ENCODE measurements at places on chromosomes 5 and 9. TPM values are rescaled to one million over a fixed set of nuclear protein-coding genes. Genes with fewer than 3 reads are reported as not detected.

PCDHB11 gene
- 3.3 TPM for total RNA-seq

EIF4EBP3 gene
- 4.8 TPM for total RNA-seq

ATG12 gene
- 45.9 TPM for total RNA-seq

HAVCR2 gene
- 0.10 TPM for total RNA-seq

LOX gene
- total RNA-seq: 0.90 TPM

TPPP gene
- 3.6 TPM for total RNA-seq

TMEM174 gene
- total RNA-seq: not detected

PRUNE2 gene
- total RNA-seq: 3.3 TPM

FYB1 gene
- 0.33 TPM for total RNA-seq

GEMIN5 gene
- total RNA-seq: 13.8 TPM

LTC4S gene
- 4.0 TPM for total RNA-seq

DPM2 gene
- 56.3 TPM for total RNA-seq

NEK6 gene
- total RNA-seq: 4.6 TPM

SPINK6 gene
- not detected for total RNA-seq

ARSI gene
- 1.4 TPM for total RNA-seq

SNX2 gene
- total RNA-seq: 67.3 TPM

SOWAHA gene
- total RNA-seq: 4.4 TPM

CD74 gene
- total RNA-seq: 37.2 TPM

OR13C4 gene
- total RNA-seq: not detected

KCNV2 gene
- total RNA-seq: not detected

CLIC3 gene
- 38.6 TPM for total RNA-seq

ANKRD33B gene
- 3.4 TPM for total RNA-seq

SAXO1 gene
- total RNA-seq: 0.48 TPM

PCDHGA10 gene
- total RNA-seq: 9.8 TPM

ST6GALNAC4 gene
- total RNA-seq: 11.9 TPM

CCL21 gene
- not detected for total RNA-seq

IL9 gene
- total RNA-seq: not detected

SARDH gene
- 6.8 TPM for total RNA-seq

WNK2 gene
- total RNA-seq: 75.5 TPM

TRMT10B gene
- 8.8 TPM for total RNA-seq

AFAP1L1 gene
- total RNA-seq: 6.4 TPM

CD14 gene
- total RNA-seq: 0.17 TPM

NRG2 gene
- total RNA-seq: 1.4 TPM

TEK gene
- 0.74 TPM for total RNA-seq

ICE1 gene
- 32.0 TPM for total RNA-seq

SHISAL2B gene
- 0.63 TPM for total RNA-seq

KCNMB1 gene
- total RNA-seq: 0.12 TPM

SPINK13 gene
- not detected for total RNA-seq

BAAT gene
- total RNA-seq: 0.53 TPM

CHSY3 gene
- 0.86 TPM for total RNA-seq

SPINK4 gene
- total RNA-seq: not detected

ACTBL2 gene
- total RNA-seq: not detected

PPIC gene
- 23.4 TPM for total RNA-seq

VLDLR gene
- total RNA-seq: 38.1 TPM

CDH18 gene
- total RNA-seq: 17.8 TPM

SHLD3 gene
- 4.2 TPM for total RNA-seq

TAL2 gene
- not detected for total RNA-seq

Measured in type B pancreatic cell (in vitro differentiated cells).